ENCODE measurements at places on chromosomes 5 and 9.
A peak's percentile ranks its signal among the peaks of the same experiment; 100 is the strongest.

DNA sequence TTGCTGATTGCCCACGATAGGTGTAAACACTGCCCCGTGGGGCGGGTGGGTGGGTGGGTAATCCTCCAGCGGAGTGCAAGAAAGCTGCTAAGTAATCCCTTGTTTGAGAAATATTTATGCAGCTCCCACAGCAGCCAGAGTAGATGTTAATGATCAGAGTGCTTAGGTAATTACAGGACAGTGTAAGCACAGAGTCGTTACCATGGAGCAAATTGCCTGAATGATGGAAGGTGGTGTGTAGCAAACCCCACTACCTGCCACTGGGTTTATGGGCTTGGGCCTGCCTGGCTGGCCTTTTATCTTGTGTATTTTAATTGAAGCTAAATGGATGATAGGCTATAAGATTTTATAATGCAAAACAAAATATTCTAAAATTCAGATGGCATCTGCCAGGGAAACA lies 110.0 kb downstream of the COL5A1 start:
- DNase-seq: no peak

GRCh38 chr9:24624481-24624880 lies 78.8 kb upstream of the IZUMO3 start:
- no peak for DNase-seq

- DNase-seq: no peak
These were observed 22.9 kb downstream of the S1PR3 start for GRCh38 chr9:89014153-89014552.

GRCh38 chr9:38006163-38006562 lies 62.9 kb downstream of the SHB start:
- DNase-seq: no peak

DNA sequence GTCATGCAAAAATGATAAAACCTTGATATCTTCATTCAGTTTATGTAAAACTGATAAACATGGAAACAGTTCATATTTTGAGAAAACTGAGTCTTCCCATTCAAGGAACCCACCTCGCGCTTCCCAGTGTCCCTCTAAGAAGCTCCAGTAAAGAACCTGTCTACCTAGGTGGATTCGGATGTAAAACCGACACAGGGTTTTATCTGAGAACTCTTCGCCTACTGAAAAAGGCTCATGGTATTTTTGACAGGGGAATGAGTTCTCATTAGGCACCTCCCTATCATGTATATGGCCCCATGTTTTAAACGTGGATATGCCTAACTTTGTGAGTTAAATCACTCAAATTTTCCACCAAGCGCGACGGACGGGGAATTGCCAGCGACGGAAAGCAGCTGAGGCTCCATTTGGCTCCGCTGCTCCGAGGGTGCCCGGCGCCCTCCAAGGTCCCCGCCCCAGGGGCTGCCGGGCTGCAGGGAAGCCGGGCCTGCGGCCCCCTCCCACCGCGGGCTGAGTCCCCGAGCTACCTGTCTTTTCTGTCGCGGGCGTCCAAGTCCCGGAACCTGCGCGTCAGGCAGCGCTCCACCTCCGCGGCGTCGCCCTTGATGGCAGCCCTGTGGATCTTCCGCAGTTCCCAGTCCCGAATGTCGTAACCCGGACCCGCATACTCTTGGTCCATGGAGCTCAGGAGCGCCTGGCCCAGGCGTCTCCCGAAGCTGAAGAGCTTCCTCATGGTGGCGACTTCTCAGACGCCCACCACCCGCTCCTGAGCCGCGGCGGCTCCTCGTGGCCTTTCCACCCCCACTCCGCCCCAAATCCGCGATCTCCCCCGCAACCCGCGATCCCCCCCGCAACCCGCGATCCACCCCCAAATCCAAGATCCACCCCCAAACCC lies 594 bp downstream of the ANKRD18A start:
- no peak for DNase-seq

DNA sequence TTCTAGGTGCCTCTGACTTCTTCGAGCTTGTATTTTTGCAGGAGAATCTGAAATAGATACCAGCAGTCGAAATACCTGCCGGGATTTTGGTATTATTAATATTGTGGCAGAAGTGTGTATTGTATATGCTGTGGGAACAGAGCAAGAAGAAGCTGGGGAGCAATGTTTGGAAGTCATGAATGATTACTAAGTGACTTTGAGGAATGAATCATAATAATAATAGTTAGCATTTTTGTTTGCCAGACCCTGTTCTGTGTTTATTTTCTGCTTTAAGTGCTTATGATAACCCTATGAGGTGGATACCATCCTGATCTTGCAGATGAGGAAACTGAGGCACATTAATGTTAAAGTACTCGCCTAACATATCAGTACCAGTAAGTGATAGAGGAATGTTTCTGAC lies 32.4 kb downstream of the RAB24 start:
- peak; percentile 26 for DNase-seq

DNA sequence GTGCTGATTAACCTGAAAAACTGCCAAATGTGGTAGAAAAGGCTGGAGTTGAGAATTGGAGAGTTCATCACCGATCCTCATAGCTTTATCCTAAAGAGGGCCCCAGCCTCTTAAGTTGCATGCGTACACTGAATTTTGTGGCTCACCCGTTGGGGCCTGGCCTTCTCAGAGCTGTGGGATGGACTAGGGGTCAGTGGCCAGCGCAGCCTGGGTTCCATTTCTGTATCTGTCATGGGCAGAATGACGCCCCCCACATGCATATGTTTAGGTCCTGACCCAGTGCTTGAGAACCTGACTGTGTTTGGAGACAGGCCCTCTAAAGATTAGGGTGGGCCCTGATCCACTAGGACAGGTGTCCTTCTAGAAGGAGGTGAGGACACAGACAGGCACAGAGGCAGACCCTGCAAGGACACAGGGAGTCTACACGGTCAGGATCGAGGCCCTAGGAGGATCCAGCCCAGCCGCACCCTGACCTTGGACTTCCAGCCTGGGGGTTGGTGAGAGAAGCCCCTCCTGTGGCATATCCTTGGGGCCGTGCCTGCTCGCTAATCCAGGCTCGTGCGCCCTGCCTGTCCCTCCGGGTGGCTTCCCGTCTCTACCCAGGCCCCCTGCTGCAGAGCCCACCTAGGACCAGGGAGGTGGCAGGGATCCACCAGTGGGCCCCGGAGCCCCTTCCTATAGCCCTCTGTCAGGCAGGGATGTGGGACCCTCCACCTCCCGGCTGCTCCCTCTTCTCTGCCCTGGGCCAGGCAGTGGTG lies 32.2 kb downstream of the NDUFS6 start:
- DNase-seq: no peak

GRCh38 chr5:174118823-174119467 lies 73.4 kb downstream of the NSG2 start:
- no peak for DNase-seq

- DNase-seq: peak; percentile 98
These were observed 549 bp upstream of the CARD19 start for GRCh38 chr9:93095205-93096130.

- no peak for DNase-seq
These were observed 2.1 kb upstream of the HAND1 start for GRCh38 chr5:154479944-154480750.

- peak; percentile 50 for DNase-seq
These were observed 58.5 kb upstream of the TSLP start for GRCh38 chr5:111013011-111013410.

GRCh38 chr9:18068900-18069299 lies 405.1 kb upstream of the ADAMTSL1 start:
- DNase-seq: no peak

DNA sequence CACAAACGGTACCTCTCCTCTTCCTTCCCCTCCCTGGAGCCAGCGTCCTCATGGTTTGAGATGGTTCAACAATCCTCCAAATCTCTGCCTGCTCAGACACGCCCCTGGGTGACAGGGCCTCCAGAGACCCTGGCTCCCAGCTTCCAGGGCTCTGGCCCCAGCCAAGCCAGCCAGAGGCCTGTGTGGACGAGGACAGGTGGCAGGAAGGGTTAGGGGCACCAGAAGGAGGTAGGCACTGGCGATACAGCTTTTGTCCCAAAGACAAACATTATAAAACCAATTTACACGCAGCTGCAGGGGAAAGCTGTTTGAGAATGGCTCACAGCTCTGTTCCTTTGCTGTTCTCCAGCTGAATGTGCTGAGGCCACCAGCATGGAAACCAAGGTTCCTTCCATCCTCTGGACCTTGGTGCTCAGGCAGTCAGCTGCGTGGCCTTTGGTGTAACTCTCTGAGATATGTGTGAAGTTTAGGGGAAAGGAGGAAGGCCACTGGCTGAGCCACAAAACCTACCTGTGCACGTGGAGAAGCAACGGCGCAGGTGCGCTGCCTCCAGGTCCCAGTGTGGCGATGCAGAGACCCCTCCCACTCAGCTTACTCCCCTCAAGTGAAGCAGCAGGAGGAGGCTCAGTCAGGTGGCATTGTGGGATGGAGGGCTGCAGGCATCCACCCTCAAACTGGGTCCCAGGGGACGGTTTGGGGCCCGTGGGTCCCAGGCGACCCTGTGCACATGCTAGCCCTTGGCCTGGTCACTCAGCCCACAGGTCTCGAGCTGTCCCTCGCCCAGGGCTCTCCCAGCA lies 4.3 kb upstream of the QRFP start:
- DNase-seq: no peak

DNA sequence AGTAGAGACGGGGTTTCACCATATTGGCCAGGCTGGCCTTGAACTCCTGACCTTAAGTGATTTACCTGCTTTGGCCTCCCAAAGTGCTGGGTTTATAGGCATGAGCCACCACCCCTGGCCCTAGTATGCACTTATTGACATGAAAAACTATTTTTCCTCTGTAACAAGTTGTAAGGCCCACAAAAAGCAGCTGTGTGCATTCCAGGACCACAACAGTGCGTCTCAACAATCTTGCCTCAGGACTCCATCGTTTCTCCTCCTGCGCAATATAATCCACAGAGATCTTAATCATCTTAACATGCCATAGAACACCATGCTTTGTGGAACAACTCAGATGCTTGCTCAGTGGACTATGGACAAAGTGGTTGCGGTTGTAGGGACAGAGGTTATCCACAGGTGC lies 10.2 kb downstream of the OR2V1 start:
- peak; percentile 27 for DNase-seq

- no peak for DNase-seq
These were observed 178.3 kb downstream of the DEPDC1B start for GRCh38 chr5:60521376-60522291.

- DNase-seq: no peak
These were observed 1.2 kb upstream of the PHYHD1 start for GRCh38 chr9:128919402-128920089.

GRCh38 chr9:109387206-109387605 lies 66.3 kb upstream of the EPB41L4B start:
- no peak for DNase-seq

GRCh38 chr9:8783941-8784340 lies 984.4 kb upstream of the DMAC1 start:
- no peak for DNase-seq

DNA sequence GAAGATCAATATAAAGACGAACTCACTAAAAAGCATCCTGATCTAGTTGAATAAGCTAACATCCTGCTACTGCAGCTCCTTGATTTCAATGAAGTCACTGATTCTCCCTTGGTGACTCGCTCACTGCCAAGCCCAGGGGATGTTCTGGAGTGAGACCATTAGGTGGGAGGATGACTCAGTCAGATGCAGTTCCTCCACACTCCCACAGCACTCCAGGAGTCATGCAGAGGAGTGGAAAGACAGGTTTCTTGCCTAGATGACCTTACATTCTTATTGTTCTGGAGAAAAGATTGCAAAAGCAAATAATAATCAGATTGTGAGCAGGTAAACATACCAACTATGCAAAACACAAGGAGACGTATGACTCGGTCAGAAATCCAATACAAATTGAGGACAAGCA lies 15.3 kb downstream of the GCNT4 start:
- peak; percentile 76 for DNase-seq

- DNase-seq: no peak
These were observed 48.9 kb downstream of the CFAP90 start for GRCh38 chr5:7801891-7802614.

DNA sequence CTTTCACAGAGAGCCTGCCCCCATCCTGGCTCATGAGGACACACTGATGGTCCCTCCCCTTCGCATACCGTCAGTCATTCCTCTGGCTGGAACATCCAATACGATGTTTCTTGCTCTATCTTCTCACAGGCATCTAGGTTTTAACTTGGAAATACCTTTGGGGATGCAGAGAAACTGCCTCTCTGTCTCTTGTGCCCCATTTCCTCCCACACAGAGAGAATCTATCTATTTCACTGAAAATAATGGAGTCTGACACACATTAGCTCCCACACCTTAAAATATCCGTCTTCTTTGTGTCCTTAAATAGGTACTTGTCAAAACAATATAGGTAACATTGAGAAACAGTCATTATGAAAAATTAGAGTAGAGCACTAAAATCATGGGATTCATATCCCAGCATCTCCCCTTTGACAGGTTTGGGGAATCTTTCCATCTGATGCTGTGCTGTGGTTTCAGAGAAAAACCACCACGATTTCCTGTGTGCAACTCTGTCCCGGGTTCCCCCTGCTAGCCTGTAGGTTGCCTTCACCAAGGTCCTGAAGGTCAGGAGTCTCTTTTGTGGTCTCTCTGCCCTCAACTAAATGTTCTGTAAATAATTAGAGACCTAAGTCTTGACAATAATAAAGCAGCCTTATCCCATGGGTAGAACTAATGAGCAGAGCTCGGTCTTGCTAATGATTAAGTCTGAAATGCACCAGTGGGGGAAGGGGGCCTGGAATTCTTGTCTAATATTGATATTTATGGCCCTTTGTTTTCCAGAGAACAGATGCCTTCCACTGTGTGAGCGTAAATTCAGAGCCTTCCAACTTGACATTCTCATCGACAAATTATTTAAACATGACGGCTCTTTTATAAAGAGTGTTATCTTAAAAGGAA lies 371.0 kb downstream of the ICE1 start:
- no peak for DNase-seq

DNA sequence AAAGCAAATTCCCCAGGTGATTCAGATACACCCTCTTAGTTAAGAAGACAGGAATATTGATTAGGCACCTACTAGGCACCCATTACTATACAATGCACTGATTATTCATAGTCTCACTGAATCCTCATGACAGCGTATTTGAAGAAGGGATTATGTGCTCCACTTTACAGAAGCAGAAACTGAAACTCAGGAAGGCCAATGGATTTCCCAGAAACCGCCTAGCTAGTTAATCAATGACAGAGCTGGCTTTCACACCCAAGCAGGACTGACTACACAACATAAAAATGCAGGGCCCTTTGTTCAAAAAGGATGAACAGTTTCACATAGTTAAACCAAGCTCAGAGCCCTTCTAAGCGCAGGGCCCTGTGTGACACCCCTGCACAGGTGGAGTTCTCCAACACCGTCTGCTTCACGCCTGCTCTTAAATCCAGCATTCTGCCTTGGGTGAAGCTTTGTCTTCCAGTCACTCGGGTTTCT lies 117.3 kb downstream of the TTLL11 start:
- peak; percentile 47 for DNase-seq

DNA sequence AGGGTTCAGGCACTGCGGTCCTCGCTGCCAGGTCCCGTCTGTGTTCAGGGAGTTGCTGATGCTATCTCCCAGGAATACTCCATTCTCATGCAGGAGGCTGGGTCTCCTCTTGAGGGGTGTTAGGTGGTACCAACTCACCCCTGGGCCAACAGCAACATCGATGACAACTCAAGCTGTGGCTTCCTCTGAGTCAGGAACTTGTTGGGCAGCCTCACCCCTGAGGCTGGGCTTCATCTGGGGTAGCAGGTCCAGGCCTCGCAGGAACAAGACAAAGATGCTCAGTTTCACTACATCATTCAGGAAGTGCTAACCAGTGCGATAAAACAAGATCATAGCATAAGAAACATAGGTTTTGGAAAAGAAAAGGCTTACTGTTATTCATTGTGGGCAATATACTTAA lies 125.9 kb downstream of the SYK start:
- DNase-seq: no peak

GRCh38 chr5:118249386-118249785 lies 739.0 kb downstream of the DTWD2 start:
- DNase-seq: no peak

GRCh38 chr9:129254566-129255287 lies 76.7 kb upstream of the IER5L start:
- DNase-seq: no peak

GRCh38 chr9:107368696-107369095 lies 85.6 kb downstream of the RAD23B start:
- DNase-seq: no peak

Data from ELR (cell line).